ENCODE measurements at places on chromosomes 12 and 14. TPM values are rescaled to one million over a fixed set of nuclear protein-coding genes. Genes with fewer than 3 reads are reported as not detected.

AKAP5 gene
- 0.99 TPM for total RNA-seq

INHBE gene
- total RNA-seq: not detected

CDCA3 gene
- total RNA-seq: 118 TPM

- no peaks in the 10 kb centered on the region for H3K36me3 ChIP-seq
- H3K4me3 ChIP-seq: no peak overlapping the region
- no peak overlapping the region for H3K27ac ChIP-seq
These were observed 51.1 kb downstream of the CALM1 start for GRCh38 chr14:90447720-90448497.

GRCh38 chr12:131060011-131060703 lies 106.5 kb downstream of the ADGRD1 start:
- no peak overlapping the region for H3K27ac ChIP-seq
- peaks cover 15% of the 10 kb centered on the region for H3K27me3 ChIP-seq
- no peak for DNase-seq
- H3K36me3 ChIP-seq: no peaks in the 10 kb centered on the region

GRCh38 chr14:31881531-31882310 lies 195.4 kb upstream of the ARHGAP5 start:
- H3K27me3 ChIP-seq: peaks cover 2% of the 10 kb centered on the region
- no peaks in the 10 kb centered on the region for H3K4me1 ChIP-seq
- H3K27ac ChIP-seq: no peak overlapping the region
- H3K4me3 ChIP-seq: no peak overlapping the region

DNA sequence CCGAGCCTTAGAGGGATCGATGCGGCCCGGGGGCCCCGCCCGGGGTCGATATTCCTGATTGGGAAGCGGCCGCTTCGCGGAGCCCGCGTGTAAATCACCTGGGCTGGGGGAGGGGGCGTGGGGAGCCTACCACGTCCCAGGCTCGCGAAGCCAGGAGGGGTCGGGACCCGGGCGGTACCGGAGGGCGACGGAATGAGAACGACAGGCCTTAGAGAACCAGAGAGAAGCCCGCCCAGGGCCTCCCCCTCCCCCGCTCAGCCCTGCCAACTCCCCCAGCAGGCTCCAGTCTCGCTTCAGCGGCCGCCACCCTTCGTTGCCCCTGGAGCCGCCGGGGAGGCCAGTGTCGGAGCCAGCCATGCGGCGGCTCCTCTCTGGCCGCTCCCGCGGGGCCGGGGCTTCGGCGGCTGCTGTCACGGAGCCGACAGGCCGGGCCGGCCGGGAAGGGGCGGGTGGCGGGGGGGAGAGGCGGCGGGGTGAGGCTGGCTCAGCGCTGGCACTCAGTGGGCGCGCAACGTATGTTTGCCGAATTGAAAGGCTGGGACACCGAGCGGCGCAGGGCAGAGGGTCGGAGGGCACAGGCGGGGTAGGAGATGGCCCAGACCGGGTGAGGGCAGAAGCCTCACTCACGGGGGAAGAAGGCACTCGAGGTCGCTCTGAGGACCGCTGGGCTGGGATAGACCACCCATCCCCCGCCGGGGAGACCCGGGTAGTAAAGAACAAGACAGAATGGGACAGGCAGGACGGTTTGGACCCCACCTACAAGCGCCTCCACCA lies 1.4 kb upstream of the DNAJC22 start:
- H3K27ac ChIP-seq: no peak overlapping the region
- H3K4me1 ChIP-seq: peaks cover 27% of the 10 kb centered on the region
- H3K27me3 ChIP-seq: peaks cover 79% of the 10 kb centered on the region
- no peak for DNase-seq
- H3K36me3 ChIP-seq: no peaks in the 10 kb centered on the region

TROAP gene
- total RNA-seq: 111 TPM

DNA sequence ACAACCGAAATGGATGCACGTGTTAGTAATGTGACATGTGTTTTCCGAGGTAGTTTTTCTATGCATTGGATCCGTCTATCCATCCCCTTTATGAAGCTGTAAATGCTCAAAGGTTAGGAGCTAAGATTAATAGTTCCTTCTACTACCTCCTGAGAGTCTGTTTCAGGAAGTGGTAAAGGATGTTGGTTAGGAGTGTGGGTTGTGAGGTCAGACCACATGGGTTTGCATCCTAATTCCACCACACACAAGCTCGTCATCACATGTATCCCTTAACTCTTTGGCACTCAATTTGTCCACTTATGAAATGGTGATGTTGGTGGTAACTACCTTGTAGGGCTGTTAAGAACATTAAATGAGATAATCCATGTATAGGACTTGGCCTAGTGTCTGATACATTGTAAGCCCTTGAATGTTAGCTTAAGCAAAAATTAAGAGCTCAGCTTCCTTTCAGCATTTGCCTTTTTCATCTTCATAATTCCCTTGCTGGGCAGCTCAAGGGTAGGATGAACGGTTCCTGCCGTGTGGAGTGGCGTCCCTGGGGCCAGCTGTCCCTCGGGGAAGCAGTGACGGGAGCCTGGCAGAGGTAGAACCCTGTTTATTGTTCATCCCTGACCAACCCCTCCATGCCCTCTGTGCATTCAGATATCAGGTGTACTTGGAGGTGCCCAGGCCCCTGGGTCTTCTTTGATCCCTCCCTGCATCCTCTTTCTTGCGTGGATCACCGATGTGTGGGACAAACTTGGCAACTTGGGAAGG lies 52.3 kb downstream of the TSPAN9 start:
- peaks cover 50% of the 10 kb centered on the region for H3K27me3 ChIP-seq
- H3K4me1 ChIP-seq: peaks cover 16% of the 10 kb centered on the region
- H3K36me3 ChIP-seq: peaks cover 2% of the 10 kb centered on the region
